ENCODE measurements at places on chromosomes 2 and 18.

DNA sequence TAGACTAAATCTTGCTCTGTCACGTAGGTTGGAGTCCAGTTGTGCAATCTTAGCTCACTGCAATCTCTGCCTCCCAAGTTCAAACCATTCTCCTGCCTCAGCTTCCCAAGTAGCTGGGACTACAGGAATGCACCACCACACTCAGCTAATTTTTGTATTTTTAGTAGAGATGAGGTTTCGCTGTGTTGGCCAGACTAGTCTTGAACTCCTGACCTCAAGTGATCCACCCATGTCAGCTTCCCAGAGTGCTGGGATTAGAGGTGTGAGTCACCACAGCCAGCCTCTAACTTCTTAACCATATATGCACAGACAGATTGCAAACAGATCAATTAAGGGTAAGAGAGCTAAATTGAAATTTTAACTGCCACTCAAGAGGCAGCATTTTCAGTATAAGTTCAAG is 22.1 kb upstream of the CNGA3 start:
- no peak for DNase-seq

DNA sequence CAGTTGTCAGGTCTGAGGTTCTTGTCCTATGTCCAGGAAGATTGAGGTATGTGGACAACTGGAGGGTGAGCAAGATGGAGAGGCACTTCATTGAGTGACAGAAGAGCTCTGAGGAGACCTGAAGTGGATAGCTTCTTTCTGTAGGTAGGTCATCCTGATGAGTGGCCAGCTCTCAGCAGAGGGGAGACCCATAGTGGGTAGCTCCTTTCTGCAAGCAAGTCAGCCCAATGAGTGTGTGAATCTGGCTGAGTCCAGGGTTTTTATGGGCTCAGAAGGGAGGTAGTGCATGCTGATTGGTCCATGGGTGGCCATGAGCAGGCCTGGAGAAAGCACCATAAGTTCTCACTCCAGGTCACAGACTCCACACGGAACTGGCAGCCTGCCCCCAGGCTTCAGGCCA is 92.6 kb upstream of the GALNT5 start:
- no peak for DNase-seq

- no peak for DNase-seq
Observed at GRCh38 chr2:74317701-74318100, 25.5 kb downstream of the SLC4A5 start.

GRCh38 chr18:40911041-40911440 is 1044.0 kb upstream of the PIK3C3 start:
- no peak for DNase-seq

- DNase-seq = no peak
Observed at GRCh38 chr18:59908799-59909198, 9.0 kb downstream of the PMAIP1 start.

- DNase-seq = no peak
Observed at GRCh38 chr18:31402026-31402373, 25.4 kb downstream of the DSG4 start.

GRCh38 chr2:83251321-83251872 is 1207.7 kb downstream of the SUCLG1 start:
- DNase-seq = no peak

GRCh38 chr2:37466533-37467222 is 122.2 kb downstream of the QPCT start:
- no peak for DNase-seq

DNA sequence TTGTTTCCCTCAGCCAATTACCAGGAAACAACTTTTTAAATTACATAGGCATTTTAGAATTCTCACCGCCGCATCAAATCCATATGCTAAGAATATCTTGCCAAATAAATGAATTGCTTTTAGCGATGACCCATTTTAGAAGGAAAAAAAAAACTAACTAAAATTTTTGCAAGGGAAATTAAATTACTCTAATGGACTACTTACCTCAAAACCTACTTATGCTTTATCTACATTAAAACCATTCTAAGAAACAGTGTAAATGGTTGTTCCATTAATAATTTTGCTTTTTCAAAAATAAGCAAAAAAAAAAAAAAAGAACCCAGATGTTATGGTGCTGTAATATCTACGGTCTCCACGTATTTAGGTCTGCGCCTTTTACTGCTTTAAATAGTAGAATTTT is 73.5 kb upstream of the CCDC150 start:
- no peak for DNase-seq

- DNase-seq = peak; percentile 44
Observed at GRCh38 chr2:230068016-230068650, 591 bp downstream of the SLC16A14 start.

GRCh38 chr2:179898873-179899272 is 37.5 kb upstream of the ZNF385B start:
- no peak for DNase-seq

GRCh38 chr18:21177822-21178221 is 64.2 kb upstream of the GREB1L start:
- no peak for DNase-seq

GRCh38 chr2:219995991-219996765 is 368.7 kb downstream of the SLC4A3 start:
- no peak for DNase-seq
